ENCODE measurements at places on chromosomes 1 and 21.

- DNase-seq = no peak
These were observed 14.3 kb downstream of the TRIM11 start for GRCh38 chr1:228392111-228392936.

DNA sequence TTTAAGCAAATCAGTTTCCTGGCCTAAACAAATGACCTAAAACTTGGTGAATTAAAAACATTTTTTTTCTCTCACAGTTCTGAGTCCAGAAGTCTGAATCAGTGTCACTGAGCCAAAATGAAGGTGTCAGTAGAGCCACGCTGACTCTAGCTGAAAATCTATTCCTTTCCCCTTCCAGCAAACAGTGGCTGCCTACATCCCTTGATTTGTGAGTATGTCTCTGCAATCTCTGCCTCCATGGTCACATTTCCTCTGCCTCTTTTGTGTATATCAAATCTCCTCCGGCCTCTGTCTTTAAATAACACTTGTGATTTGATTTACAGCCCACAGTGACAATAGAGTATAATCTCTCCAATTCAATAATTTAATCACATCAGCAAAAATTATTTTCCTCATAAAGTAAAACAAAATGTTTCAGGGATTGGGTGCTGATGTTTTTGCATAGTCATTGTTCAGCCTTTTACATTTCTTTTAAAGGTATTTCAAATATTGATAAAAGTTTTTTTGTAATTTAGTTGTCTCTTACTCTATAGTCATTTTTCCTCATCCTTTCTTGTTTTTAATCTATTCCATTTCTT, 1715.4 kb downstream of the BRINP3 start:
- DNase-seq = no peak

GRCh38 chr1:205748403-205749233, 1.4 kb downstream of the NUCKS1 start:
- DNase-seq = no peak

GRCh38 chr1:6905790-6906189, 120.5 kb downstream of the CAMTA1 start:
- DNase-seq = no peak

- no peak for DNase-seq
These were observed 270.3 kb downstream of the RWDD3 start for GRCh38 chr1:95504321-95504720.

- no peak for DNase-seq
These were observed 174.3 kb downstream of the DAB1 start for GRCh38 chr1:57249511-57249910.

DNA sequence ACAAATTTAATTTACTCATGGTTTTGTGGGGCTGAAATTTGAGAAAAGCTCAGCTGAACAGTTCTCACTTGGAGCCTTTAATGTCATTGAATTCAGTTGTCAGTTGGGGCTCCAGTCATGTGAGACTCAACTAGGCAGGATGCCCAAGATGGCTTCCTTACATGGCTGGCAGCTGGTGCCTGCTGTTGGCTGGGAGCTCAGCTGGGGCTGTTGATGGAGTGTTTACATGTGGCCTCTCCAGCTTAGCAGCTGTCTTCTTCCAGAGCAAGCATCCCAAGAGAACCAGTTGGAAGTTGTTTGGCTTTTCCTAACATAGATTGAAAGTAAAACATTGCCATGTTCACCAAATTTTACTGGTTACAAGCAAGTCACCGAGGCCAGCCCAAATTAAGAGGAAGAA, 81.8 kb upstream of the KCNA3 start:
- DNase-seq = no peak

- no peak for DNase-seq
These were observed 12.0 kb downstream of the MIIP start for GRCh38 chr1:12031039-12031980.

- no peak for DNase-seq
These were observed 27.9 kb downstream of the MORC3 start for GRCh38 chr21:36347962-36348328.

DNA sequence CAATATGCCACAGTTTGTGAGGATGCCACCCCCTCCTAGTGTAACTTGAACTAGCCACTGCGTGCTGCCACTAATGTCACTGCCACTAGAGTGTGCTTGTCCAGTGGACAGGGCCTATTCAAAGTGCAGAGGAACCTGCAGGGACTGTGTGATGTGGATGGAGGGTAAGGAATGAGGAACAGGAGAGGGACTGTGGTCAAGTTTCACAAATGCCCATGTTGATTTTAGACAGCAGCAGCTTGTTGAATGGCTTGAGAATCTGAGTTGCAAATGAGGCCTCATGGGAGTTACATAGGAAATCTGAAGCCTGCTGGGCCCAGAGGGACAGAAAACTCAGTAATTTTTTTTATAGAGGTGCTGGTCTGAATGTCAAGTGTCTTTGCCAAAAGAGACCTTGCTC, 112.3 kb downstream of the HHAT start:
- no peak for DNase-seq

DNA sequence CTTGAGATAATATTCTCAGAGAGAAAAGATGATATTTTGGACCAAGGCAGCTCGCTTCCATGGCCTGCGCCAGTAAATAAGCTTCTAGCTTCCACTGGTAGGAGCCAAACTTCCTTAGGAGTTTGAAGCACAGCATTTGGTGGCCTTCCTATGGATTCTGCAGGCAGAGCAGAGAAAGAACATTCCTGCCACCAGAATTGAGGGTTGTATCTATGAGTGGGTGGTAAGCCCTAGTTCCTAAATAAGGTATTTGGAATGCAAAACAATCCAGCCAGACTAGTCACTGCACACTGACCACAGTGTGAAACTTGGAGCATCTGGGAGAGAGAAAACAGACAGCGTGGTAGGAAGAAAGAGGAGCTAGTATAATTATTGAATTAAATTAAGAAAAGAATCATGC, 54.1 kb upstream of the BCAR3 start:
- no peak for DNase-seq

DNA sequence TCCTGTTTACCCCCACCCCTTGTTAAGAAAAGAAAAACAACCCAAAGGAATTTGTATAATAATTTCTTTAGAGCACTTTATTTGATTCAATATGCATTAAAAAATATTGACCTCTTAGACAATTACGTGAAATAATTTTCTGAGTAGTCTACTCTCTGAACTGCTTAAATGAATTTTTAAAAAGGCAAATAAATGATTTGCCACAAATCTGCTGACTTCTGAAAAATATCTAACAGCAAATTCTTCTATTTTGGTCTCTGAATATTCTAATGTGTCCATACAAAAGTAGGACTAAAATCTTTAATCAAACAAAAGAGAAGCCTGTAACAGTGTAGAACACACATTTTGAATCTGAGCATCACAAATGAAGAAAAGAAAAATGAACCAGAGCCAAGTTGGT, 115.1 kb downstream of the TRIM33 start:
- no peak for DNase-seq

GRCh38 chr1:172380441-172381244, 39.8 kb upstream of the C1orf105 start:
- no peak for DNase-seq

DNA sequence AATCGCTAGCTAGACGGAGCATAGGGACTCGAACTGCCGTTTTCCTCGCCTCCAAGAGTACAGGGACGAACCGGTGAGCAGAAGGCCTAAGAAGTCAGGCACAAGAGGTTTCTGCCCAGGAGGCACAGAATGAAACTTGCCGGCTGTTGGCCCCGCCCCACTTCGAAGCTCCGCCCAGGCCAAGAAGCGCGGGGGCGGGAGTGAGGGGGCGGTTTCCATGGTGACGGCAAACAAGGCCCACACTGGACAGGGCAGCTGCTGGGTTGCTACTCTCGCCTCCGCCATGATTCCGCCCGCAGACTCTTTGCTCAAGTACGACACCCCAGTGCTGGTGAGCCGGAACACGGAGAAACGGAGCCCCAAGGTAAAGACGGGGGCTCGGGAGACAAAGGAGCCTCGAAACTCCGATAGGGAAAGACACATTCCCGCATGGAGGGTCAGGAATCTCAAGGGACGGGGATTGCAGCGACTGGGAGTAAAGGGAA, at the start of gene DNALI1:
Gene DNALI1 (plus strand): TSS at position 229 of the 485 bp plus-strand sequence. CDS start 55 bp downstream, at position 284.
- no peak for DNase-seq

- DNase-seq = no peak
These were observed 85.1 kb downstream of the ENAH start for GRCh38 chr1:225567789-225568188.

GRCh38 chr1:213934649-213935048, 53.1 kb upstream of the PROX1 start:
- DNase-seq = no peak

- DNase-seq = no peak
These were observed 882 bp downstream of the VPS13D start for GRCh38 chr1:12230549-12231275.

GRCh38 chr1:21346365-21347071, 56.3 kb upstream of the ECE1 start:
- no peak for DNase-seq

DNA sequence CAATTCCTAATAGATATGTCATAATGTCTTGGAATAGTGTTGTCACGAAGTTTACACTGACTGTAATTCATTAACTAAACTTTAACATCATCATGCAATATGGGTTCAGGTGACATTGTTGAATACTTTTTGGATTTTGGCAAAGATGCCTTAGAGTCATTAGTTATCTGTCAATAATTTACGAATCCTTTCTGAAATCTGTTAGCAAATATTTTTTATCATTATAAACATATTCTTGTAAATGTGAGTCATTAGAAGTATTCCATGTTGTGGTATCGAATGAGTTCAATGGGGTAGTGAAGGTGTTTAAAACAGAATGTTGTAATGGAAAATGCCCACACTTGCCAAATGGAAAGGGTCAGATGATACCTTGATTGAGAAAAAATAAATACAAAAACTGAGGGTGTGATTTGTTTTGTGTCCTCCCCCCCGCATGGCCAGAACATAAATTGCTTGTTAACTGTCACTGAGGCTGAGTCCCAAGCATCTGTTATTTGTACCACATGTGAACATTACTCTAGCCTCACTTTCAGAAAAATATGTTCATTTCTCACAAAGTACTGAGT, 5.2 kb upstream of the NR5A2 start:
- DNase-seq = no peak

DNA sequence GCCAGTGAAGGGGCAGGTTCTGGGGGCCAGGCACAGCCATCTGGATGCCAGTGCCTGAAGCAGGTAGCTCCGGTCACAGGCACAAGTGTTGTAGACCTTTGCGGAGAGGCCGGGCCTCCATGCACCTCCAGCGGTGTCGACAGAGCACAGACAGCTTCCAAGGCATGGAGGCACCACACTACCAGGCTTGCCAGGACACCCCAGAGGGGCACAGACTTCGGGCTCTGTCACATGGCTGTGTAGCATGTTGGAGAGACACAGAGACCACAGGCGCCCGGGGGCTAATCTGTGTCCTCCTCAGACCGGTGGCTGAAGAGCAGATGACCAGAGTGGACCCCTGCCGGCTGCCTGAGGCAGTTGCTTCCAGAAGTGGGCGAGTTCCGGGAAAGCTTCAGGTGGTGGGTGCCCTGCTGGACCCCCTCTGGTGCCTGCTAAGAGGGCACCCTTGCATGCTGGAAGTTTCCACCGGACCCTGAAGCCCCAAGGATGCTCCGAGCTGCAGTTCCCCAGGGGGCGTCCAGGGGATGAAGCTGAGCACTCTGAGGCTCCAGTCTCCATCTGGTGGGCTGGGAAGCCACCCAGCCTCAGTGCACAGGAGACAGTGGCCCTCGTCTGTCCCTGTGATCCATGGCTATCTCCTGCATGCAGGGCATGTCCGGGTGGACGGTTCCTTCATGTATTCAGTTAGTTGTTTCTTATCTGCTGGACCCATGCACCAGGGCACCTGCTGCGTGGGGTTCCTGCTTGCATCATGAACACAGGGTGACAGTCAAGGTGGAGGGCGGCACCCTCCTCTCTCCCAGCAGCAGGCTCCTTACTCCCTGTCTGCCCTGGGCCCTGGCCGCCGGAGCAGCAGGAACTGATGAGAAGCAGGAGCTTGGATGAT, 82.4 kb downstream of the OBSCN start:
- no peak for DNase-seq

DNA sequence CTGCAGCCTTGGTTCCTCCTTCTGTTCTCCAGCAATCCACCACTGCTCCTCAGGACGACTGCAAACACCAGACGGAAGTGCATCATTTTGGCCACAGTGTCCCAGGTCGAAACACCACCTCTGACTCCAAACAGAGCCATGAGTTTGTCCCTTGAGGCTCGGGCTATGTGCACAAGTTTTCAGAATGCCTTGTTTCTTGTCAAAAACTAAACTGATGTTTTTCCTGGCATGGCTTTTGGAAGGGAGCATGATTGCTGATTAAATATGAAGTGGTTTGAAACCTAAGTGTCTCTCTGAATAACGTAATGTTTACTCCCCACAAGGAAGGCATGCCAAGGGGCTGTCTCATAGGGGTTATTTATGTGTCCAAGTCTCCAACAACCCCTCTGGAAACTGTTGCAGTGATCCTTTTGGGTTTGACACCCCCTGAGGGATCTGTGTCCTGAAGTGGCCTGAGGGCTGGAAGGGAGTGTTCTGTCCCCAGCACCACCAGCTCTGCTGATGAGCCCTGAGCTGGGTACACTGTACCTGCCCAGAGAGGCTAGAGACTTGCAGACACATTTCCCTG, 132.7 kb downstream of the PLPP3 start:
- no peak for DNase-seq

GRCh38 chr1:3066250-3066711, 2.7 kb upstream of the PRDM16 start:
- DNase-seq = no peak

DNA sequence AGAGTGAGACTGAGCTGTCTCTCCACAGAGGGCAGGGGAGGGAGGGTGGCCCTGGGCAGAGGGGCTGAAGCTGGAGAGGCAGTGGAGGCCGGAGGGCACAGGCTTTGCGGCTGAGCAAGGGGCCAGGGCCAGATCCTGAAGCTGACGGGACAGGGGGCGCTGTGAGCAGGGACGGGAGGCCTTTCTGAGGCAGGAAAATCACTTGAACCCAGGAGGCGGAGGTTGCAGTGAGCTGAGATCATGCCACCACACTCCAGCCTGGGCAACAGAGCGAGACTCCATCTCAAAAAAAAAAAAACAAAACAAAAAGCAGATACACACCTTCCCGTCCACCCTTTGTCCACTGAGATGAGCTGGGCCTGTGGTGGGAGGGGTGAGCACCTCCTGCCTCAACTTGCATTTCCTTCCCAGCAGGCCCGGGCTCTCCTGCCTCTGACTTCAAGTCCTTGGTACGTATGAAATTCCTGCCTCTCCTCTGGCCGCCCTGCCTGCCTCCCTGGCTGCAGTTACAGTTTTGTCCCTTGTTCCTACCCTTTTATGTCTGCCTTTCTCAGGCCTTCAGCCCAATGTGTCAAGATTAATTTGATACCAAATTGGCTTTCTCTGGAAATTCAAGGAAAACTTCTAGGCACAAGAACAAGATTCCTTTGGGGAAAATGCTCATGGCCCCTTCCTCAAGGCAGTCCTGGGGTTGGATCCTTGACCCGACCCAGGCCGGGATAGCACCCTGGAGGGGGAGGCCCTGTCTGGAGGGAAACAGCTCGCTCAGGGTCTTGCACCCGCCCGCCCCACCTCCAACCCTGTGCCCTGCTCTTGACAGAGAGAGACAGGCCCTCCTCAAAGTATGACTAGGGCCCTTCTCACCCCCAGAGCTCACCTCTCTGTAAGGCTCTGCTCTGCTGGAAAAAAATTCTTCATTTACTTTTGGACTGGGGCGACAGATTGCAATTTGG, 11.2 kb upstream of the ADAMTSL4 start:
- no peak for DNase-seq
